ENCODE measurements at places on chromosomes 4 and X. TPM values are rescaled to one million over a fixed set of nuclear protein-coding genes. Genes with fewer than 3 reads are reported as not detected.

GALNTL6 gene
- total RNA-seq, result 4.0 TPM

TMEM271 gene
- total RNA-seq, result 0.40 TPM

FGF13 gene
- total RNA-seq, result 2.0 TPM

DNA sequence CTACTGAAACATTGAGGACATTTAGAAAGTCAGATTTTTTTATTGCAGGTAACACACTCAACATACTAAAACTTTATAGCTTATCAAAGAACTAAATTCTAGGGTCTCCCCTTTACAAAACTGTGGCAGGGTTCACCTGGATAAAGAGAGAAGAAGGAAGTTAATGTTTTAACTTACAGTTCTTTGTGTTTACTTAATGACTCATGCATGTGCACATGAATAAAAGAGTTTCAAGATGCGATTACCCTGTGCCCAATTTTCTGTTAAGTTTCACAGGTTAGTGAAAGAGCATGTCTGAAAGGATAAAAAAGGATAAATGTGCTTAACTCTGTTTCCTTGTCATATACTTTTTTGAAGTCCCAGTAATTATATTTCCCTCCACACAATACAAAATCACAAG is 16.8 kb downstream of the DCAF8L1 start:
- no peaks in the 10 kb centered on the region for H3K27me3 ChIP-seq
- no peak overlapping the region for H3K4me3 ChIP-seq
- no peak overlapping the region for H3K27ac ChIP-seq
- no peaks in the 10 kb centered on the region for H3K4me1 ChIP-seq

GRCh38 chr4:132557660-132558059 is 591.4 kb upstream of the PCDH10 start:
- H3K27ac ChIP-seq, result no peak overlapping the region
- no peaks in the 10 kb centered on the region for H3K4me1 ChIP-seq
- no peak for DNase-seq
- no peaks in the 10 kb centered on the region for H3K36me3 ChIP-seq
- H3K27me3 ChIP-seq, result no peaks in the 10 kb centered on the region

DNA sequence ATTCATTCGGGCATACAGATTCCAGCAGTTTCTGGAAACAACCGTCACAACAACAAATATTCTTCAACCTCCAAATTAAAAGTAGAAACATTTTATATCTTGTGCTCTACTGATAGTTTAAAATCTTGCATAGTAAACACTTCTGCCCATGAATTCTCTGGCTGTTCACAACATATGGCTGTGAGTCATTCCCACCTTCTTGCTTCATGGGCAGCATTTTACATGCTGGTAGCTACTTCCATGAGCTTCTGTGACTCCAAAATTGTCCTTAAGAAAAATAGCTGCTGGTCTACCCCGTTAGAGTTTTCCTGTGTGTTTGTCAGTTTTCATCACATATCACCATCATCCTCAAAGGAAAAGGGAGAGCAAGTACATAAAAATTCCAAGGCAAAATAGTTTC is 22.7 kb downstream of the PNPLA4 start:
- no peak overlapping the region for H3K27ac ChIP-seq
- H3K36me3 ChIP-seq, result peaks cover 17% of the 10 kb centered on the region
- DNase-seq, result no peak
- H3K27me3 ChIP-seq, result no peaks in the 10 kb centered on the region

DNA sequence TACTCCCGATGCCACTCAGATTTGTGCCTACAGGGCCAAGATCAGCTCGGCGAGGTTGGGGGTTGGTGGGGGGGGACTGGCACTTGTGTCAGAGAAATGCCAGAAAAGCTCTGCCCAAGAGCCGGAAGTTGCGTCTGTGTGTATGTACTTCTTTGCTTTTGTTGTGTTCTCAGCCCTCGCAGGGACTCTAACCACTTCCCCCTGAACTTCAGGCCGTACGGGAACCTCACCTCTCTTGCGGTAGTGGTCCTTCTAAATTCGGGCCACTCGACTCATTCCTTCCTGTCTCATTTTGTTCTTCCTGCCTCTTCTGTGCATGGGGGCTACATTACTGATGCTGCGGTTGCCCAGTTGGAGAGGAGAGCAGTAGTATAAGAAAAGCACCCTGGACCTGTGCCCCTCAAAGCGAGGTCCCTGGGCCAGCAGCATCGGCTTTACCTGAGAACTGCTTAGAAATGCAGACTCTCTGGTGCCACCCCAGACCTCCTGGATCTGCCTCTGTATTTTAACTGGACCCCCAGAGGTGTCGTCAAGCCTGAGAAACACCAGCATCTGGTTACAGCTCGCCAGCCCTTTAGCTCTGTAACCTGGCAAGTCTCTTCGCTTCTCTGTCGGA is 146.3 kb upstream of the RPS6KA3 start:
- no peak for DNase-seq
- no peaks in the 10 kb centered on the region for H3K4me1 ChIP-seq
- H3K27ac ChIP-seq, result no peak overlapping the region
- no peaks in the 10 kb centered on the region for H3K36me3 ChIP-seq

DNA sequence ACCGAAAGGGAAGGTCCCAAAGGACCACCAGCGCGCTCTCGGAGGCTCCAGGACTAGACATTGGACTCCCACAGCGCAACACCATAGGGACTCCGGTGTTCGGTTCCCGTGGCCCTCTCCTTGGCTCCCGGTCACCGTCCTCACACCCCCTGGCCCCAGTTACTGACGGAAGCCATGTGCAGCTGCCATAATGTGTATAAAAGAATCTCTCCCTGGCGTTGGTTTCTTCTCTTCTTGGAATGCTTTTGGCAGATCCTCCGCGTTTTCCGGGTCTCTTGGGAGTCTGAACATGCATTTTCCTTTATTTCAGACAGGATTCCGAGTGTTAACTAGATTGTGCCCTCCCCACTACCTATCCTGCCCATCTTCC is 69.8 kb downstream of the FBXO8 start:
- peaks cover 43% of the 10 kb centered on the region for H3K4me1 ChIP-seq
- DNase-seq, result no peak
- H3K27ac ChIP-seq, result no peak overlapping the region

DNA sequence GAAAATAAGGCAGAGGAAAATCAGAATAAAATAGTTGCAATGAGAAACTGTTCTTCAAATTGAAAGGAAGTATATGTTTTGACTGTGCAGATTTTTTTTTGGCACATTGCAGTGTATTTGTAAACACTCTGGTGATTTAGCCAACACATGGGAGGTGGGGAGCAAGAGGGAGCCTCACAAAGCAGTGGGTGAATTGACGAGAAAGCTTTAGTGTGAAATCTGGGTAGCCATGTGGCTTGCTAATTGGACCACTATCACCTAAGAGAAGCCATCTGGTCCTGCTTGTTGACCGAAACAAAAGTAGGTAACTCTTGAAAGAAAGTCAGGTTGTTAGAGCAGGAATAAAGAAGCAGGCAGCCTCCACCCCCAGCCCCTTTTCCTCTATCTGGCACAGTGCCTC is 10.4 kb downstream of the CLCN5 start:
- DNase-seq, result no peak
- H3K36me3 ChIP-seq, result no peaks in the 10 kb centered on the region
- no peaks in the 10 kb centered on the region for H3K27me3 ChIP-seq
- no peak overlapping the region for H3K4me3 ChIP-seq
- no peaks in the 10 kb centered on the region for H3K4me1 ChIP-seq

- no peak for DNase-seq
- no peak overlapping the region for H3K4me3 ChIP-seq
- no peaks in the 10 kb centered on the region for H3K27me3 ChIP-seq
- H3K4me1 ChIP-seq, result no peaks in the 10 kb centered on the region
These were observed 54.5 kb downstream of the RS1 start for GRCh38 chrX:18617407-18617750.

GRCh38 chr4:113073451-113074005 is 24.1 kb downstream of the ANK2 start:
- H3K4me1 ChIP-seq, result no peaks in the 10 kb centered on the region
- DNase-seq, result no peak
- no peaks in the 10 kb centered on the region for H3K27me3 ChIP-seq
- H3K4me3 ChIP-seq, result no peak overlapping the region
- H3K36me3 ChIP-seq, result no peaks in the 10 kb centered on the region

DNA sequence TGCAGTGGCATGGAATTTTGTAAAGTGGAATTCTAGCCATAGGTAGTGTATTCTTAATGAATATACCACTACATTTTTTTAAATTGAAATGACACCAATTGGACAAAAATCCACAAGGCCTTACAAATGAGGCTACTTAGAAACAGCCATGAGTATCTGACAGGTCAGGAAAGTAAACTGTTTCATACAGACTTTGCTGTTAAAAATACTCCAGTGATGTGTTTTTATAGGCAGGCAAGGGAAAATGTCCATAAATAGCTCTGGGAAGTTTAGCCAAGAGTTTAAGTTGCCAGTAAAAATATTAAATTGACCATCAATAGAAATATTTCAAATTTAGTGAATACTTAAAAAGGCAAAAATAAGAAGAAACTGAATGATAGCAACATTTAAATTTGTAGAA is 41.8 kb upstream of the PDLIM5 start:
- H3K27ac ChIP-seq, result no peak overlapping the region
- no peak for DNase-seq
- H3K36me3 ChIP-seq, result no peaks in the 10 kb centered on the region
- no peak overlapping the region for H3K4me3 ChIP-seq
- H3K27me3 ChIP-seq, result no peaks in the 10 kb centered on the region

HPSE gene
- total RNA-seq, result 9.7 TPM

DNA sequence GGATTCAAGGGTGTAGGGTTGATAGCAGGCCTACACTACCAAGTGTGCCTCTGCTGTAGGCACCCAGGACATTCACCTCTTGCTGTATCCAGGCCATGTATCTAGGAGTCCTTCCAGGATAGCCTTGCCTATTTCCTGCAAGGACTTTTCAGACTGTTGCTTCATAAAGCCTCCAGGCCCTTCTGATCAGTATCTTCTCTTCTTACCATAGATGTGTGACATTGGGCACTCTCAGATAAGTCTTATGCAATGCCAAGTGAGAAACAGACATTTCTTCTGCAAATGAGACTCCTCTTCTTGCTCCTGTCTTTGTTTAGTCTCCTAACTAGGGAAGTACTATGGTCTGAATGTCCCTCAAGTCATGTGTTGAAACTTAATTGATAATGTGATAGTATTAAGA is 386.8 kb downstream of the ANKRD50 start:
- no peak overlapping the region for H3K4me3 ChIP-seq
- no peak for DNase-seq

DNA sequence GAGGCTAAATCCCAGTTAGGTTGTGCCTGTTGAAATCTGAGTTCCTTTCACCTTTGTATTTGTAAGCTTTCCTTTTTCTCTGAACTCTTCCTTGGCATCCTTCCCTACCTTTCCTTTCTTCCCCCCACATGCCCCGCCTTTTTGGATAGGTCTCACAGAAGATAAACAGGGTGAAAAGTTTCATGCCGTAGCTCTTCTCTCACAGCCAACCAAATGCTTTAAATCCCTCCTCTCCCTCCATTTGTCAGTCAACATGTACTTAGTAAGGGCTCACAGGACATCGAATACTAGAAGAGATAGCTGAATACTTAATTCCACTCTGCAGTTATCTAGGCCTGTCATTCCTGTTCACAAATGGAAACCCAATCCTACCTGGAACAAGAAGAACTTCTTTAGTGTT is 107.1 kb upstream of the BMPR1B start:
- DNase-seq, result no peak
- H3K27ac ChIP-seq, result no peak overlapping the region

PABPC1L2B gene
- not detected for total RNA-seq

DNA sequence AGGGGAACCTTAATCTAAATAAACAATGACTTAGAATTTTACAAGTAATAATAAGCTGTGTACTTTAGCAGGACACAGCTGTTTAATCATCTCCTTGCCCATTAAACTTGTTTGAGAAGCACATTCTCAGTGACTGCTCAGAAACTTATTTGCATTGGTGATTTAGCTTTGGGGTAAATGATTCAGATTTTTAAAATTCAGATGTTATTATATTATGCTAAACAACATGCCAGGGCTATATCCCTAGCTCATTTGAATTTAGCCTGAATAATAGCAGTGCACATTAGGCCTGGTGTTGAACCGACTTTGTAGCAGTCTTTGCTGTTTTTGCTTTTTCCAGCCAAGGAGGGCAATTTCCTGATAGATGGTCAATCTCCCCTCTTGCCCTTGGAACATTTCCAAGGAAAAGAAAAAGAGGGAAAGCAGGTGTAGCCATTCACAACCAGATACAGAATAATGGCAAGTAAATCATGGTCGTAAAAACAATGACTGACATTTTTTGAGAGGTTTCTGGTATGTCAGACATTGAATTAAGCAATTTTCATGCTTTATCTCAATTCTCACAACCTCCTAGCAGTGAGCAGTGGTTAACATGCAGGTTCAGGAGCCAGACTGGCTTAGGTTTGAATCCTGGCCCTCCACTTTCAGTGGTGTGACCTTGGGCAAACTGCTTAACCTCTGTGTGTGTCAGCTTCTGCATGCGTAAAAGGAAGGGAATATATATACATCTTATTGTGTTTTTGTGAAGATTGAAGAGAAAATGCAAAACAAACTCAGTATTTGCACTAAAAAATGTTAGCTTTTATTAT is 16.8 kb downstream of the ARHGEF38 start:
- peaks cover 4% of the 10 kb centered on the region for H3K4me1 ChIP-seq
- H3K4me3 ChIP-seq, result no peak overlapping the region
- no peak for DNase-seq
- no peaks in the 10 kb centered on the region for H3K27me3 ChIP-seq

DNA sequence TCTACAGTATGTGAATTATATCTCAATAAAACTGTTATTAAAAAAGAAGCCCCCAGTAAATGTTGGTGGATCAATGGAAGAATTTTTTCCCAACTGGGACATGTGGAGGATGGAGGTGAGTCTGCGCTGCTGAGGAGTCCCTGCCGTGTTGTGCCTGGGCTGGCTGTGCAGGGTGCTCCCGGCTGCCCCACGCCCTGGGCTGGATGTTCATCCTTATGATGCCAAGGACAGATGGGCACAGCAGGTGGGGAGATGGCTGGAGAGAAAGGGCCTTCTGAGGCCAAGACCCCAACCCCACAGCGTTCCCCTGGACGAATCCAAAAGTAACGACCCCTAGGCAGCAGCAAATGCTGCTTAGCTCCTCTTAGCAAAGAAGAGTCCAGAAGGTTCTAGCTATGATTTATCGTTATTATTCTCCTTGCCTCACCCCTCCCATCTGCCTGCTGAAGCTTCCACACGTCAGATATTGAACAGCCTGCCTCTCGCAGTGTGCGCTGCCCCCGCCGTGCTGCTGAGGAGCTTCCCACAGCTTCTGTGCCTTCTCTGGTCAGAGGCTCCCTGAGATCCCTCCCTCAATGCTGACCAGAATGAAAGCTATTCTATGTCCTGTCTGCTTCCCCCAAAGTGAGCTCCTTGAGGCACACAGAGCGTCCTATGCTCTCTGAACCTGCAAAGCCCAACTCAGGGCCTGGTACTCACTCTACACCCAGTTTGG is 26.5 kb downstream of the HMX1 start:
- peaks cover 62% of the 10 kb centered on the region for H3K27me3 ChIP-seq
- no peaks in the 10 kb centered on the region for H3K4me1 ChIP-seq
- H3K4me3 ChIP-seq, result no peak overlapping the region
- H3K27ac ChIP-seq, result no peak overlapping the region

All from suprapubic skin (tissue), 4 donors.